ENCODE measurements at places on chromosomes 7 and 10.

GRCh38 chr7:99146979-99147378, 3.1 kb upstream of the SMURF1 start:
- no peak for DNase-seq

DNA sequence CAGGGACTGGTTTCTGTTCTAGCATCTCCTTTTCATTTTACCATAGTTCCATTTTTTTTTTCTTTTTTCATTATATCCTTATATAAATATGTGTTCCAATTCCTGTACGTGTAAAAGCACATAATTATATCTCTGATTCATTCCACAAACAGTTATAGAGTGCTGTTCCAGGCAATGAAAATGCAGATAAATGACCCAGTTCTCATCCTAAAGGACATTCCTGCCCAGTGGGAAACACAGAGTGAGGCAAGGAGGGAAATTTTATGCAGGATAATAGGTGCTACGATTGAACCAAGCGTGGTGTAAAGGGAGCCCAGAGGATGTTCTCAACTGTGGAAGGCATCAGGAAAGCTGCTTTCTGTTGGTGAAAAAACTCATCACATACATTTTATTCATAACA, 408.1 kb downstream of the GATA3 start:
- no peak for DNase-seq

DNA sequence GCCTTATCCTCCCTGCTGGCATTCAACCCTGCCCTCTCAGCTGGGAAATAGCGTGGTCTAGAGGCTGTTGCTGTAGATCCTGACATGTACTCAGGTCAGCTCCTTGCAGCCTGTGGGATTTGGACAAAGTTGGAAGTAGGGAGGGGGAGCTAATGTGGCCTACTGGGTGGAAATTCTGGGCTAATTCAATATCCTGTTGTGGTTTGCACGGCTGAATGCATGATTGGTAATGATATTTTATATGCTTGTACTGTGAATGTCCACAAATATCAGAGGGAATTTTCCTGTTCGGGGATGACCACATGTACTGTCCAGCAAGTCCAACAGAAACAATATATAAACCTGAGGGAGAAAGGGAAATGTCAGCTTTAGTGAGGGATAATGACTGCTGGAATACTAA, 22.1 kb upstream of the NPVF start:
- no peak for DNase-seq

- no peak for DNase-seq
Observed at GRCh38 chr10:73585327-73585726, 5.8 kb downstream of the USP54 start.

DNA sequence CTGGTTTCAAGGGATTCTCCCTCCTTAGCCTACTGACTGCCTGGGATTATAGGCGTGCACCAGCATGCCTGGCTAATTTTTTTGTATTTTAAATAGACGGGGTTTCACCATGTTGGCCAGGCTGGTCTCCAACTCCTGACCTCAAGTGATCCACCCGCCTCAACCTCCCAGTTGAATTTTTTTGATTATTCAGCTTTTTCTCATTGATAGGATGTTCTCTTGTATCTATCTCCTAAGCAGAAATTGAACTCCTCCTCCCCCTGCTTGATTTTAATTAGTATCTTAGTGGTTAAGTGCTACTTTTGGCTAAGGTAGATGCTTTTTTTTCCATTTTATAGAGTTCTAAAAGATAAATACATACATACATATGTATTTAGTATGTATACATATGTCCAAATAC, 101.0 kb downstream of the ZNF277 start:
- DNase-seq = no peak

DNA sequence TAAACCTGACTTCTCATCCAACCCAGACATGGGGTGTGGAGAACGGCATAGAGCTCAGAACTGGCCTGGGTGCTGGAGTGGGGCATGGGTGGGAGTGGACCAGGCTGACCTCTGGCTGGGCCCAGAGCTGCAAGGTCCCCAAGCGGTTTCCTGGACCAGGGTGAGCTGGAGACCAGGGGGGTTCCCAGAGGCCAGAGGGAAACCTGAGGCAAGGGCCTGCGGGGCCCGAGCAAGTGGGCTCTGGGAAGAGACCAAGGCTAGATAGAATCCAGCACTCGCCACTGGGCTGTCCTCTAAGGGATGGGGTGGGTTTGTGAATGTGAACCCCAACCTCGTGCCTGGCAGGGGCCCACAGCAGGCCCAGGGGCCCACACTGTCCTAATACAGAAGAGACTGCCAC, 39.4 kb upstream of the RET start:
- no peak for DNase-seq

DNA sequence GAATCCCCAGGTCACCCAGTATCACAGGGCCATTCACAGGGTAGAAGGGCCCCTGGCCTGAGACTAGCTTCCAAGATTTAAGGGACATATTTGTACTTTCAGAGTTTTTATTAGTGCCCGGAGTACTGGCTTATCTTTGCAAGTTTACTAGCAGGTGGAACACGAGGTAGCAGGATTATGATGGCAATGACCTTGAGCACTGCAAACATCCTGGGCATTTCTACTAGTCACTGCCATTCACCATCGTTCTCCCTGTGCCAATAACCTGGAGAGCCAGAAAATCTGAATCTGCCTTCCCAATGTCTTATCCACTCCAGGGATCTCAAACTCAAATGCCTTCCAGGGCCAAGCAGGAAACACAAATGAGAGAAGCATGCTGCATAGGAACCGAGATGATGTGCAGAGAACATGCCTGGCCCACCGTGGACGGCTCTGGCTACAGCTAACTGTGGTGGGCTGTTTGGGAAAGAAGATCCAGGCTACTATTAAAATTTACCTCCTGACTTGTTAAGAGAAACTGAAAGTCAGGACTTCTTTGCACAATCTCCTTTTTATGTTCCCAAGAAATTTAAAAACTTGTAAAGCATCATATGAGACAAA, 16.7 kb downstream of the FAM53B start:
- no peak for DNase-seq

GRCh38 chr10:56632537-56632936, 271.5 kb upstream of the ZWINT start:
- no peak for DNase-seq

DNA sequence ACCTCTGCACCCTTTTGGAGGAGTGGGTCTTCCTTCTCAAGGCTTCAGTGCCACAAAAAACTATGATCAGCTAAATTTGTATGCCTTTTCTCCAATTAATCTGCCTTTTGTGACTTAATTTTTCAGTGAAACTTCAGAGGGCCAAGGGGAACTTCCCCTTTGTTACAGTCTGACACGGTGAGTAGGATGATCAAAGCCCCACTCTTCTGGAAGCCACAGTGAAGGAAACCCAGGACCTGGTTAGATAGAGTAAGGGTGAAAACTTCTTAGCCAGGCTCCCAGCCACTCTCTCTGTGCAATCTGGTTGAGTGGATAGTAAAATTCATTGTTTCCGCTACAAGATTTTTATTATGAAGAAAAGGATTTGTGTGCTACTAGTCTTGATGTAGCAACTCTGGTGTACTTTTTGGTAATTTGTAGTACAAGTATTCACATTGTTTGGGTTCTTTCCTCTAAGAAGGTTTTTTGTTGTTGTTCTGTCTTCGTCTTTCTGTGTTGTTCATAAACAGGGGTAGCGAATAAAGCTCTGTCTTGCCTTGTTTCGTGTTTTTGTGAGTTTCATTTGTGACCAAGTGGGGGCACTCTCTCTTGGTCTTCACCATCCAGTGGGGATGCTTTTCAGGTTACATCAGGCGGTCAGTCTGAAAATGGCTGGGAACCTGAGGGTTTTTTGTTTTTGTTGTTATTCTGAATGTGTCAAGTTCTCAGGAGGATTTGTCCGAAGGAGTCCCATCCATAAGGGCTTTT, 268.5 kb upstream of the NPSR1 start:
- DNase-seq = no peak

DNA sequence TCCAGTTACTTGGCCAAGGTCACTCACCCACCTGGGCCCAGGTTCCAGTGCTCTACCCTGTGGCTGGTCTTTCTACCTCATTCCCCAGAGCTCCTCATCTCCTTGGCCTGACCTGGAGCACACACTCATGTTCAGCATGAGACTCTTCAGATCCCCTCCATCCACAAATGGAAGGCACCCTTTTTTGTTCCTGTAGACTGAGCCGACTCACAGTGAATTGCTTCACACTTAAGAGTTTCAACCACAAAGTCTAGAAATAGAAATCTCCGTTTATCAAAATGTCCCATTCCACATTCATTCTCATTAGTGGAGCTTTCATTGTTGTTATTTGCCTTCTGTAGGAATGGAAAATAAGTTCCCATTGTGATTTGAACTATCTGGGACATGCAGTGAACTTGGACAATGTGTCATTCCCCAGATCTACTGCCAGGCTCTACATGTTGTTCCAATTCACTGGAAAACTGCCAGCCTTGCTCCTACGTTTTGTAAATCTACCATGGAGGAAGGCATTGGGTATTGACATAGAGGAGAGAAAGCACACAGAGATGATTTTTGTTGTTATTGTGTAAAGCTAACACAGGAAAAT, 125.3 kb upstream of the CELF2 start:
- DNase-seq = no peak

GRCh38 chr7:94039368-94040035, 35.3 kb upstream of the BET1 start:
- DNase-seq = no peak

GRCh38 chr10:125377368-125377767, 217.0 kb upstream of the CTBP2 start:
- DNase-seq = no peak

DNA sequence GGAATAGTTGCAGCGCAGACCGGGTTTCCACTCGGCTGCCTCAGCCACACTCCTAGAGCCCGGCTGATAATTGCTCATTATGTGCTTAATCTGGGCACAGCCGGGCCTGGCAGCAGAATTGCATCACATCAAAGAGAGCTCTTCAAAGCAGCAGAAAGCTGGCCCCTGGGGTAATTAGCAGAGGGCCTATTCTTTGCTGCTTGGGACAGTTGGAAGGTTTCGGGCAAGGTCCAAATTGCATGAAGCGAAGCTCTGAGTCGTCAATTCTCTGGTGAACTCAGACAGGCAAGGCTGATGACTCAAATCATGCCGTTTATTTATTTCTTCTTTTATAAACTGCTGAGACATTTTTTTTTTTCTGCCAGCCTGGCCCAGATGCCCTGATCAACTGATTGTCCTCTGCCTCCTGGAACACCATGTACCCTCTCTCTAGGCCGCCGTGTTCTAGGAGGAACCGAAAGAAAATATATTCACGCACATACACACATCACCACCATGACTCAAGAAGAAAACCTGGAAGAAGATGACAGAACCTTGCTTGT, 242.2 kb downstream of the RAB11FIP2 start:
- DNase-seq = no peak

- DNase-seq = no peak
Observed at GRCh38 chr7:101733713-101734475, 83.5 kb upstream of the CUX1 start.

GRCh38 chr10:77164616-77165311, 472.8 kb downstream of the KCNMA1 start:
- no peak for DNase-seq

- DNase-seq = no peak
Observed at GRCh38 chr10:63723741-63724140, 202.5 kb downstream of the REEP3 start.

- DNase-seq = no peak
Observed at GRCh38 chr7:27929127-27929526, 189.2 kb downstream of the TAX1BP1 start.

- DNase-seq = no peak
Observed at GRCh38 chr10:16231176-16231575, 205.6 kb upstream of the PTER start.

DNA sequence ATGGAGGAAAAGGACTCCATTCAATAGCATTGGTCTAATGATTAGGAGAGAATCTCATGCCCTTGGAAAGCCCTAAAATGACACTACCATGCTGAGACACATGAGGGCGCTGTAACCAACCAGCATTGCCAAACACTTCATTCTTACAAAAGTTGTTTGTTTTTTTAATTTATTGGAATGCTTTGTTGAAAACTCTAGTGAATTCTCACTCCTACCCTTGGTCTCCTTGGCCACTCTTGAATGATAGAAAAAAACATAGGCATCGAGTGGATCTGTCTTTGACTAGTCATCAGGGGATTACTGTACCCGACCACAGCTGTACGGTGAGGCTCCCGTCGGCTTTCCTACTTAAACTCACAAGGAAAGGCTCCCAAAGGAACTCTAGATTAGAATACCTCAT, 29.3 kb upstream of the ADD3 start:
- DNase-seq = peak; percentile 34

- DNase-seq = no peak
Observed at GRCh38 chr7:13949445-13949844, 40.0 kb downstream of the ETV1 start.

- no peak for DNase-seq
Observed at GRCh38 chr10:24444337-24444736, 235.4 kb downstream of the KIAA1217 start.

DNA sequence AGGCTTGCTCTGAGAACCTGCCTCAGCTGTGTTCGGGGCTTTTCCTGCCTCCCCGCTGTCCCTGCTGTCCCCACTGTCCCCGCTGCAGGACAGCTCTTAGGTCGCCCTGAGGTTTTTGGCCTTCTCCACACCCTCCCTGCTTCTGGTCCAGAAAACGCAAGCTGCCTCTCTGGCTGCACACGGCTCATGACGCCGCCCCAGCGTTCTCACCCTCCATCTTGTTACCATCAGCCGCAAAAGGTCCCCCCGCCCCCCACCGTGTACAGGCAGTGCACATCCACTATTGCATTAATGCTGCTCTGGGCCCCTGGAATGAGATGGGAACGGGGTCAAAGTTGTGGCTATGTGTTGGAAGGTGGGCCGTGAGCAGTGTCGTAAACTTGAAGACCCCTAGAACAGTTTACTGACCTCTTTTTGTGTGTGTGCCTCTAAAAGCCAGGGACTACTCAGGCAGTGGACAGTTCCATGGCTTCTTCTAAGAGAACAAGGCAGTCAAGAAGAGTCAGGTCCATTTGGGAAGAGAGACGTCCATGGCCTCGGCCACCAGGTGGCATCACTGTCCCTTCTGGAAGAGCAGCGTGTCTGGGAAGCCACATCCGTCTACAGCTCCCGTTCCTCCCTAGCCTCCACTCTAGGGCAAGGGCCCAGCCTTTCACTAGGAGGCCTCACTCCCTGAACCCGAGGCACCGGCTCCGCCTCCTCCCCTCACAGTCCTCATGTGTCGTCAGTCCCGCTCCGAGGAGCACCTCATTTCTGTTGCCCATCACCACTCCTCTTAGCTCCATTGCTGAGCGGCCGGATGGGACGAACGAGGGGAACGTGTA, 38.5 kb upstream of the MKRN1 start:
- peak; percentile 46 for DNase-seq

- no peak for DNase-seq
Observed at GRCh38 chr10:78672918-78673317, 395.8 kb upstream of the ZMIZ1 start.

- no peak for DNase-seq
Observed at GRCh38 chr10:30510932-30511700, 77.1 kb downstream of the MAP3K8 start.

Data from stimulated activated CD4-positive, alpha-beta T cell treated with anti-CD3 and anti-CD28 coated beads, TNF-alpha, amount 100 ng/mL, for 4 hours (primary cell).